Left lung (tissue), 14 donors: ENCODE measurements at places on chromosomes 3 and 15. TPM values are rescaled to one million over a fixed set of nuclear protein-coding genes. Genes with fewer than 3 reads are reported as not detected.

- no peaks in the 10 kb centered on the region for H3K36me3 ChIP-seq
- H3K4me3 ChIP-seq: peak overlapping the region; percentile 75
- H3K27ac ChIP-seq: peak overlapping the region; percentile 87
- no peaks in the 10 kb centered on the region for H3K4me1 ChIP-seq
These were observed 610 bp upstream of the SATB1 start for GRCh38 chr3:18425641-18426257.

DNA sequence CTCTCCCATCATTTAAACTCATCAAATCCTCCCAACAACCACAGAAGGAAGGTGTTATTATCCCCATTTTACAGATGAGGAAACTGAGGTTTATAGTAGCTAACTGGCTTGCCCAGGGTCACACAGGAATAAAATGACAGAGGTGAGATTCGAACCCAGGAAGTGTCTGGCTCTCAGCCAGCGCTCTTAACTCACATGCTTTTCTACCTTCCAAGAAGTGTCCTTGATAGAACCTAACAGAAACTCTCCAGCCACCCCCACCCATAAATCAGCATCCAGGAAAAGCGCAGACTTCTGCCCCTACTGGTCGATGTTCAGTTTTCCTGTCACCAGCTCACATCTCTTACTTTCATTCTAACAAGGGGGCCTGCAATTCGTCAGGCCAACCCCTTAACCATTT, 51.7 kb downstream of the SPATA12 start:
- no peak overlapping the region for H3K27ac ChIP-seq
- H3K27me3 ChIP-seq: peaks cover 6% of the 10 kb centered on the region
- no peak for DNase-seq

DNA sequence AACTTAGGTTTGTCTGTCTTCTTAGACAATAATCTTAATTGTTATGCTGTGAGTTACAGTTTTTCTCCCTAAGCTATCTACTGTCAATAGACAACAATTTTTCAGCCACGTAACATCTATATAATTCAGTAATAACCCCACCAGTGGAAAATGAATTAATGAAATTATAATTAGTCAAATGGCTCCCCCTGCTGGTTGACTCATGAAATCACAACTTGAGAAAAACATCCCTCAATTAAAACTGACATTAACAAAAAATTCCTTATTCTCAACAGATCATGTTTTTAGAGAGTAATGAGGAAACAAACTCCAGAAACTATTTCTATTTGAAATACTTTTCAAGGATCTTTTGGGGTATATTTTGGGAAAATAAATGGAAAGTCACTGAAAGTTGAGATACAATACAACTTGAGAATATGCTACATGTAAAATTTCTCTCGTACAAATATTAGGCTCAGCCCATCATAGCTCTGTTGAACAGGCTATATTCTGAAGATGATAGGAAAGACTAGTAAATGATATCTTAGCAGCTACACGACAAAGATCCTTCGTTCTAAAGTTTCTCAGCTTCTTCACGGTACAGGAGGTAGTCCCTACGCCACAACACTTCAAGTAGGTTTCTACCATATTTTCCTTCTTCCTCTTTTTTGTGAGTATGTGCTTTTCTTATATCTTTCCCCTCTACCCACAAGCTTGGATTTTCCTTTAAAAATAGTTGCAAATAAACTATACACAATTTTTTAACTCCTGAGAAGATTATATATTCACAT, 20.7 kb downstream of the PPP1R2 start:
- DNase-seq: no peak
- no peaks in the 10 kb centered on the region for H3K27me3 ChIP-seq
- H3K36me3 ChIP-seq: peaks cover 62% of the 10 kb centered on the region

- H3K27ac ChIP-seq: no peak overlapping the region
- H3K27me3 ChIP-seq: no peaks in the 10 kb centered on the region
- peaks cover 5% of the 10 kb centered on the region for H3K4me1 ChIP-seq
- no peaks in the 10 kb centered on the region for H3K36me3 ChIP-seq
- H3K4me3 ChIP-seq: no peak overlapping the region
These were observed 7.1 kb upstream of the PLCB2 start for GRCh38 chr15:40314723-40315276.

DNA sequence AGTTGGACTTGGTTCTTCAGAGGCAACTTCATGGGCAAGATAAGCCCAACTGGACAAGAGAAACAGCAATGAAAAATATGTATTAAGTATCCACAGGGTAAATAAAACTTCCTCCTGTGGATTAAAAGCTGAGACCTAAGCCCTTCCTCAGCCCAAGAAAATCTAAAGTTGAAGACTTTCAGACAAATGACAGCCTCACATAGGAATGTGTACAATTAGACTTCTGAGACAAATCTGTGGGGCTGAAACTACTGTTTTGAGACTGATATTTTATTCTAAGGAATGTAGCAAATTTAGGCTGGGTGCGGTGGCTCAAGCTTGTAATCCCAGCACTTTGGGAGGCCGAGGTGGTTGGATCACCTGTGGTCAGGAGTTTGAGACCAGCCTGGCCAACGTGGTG, 74.2 kb upstream of the IL12A start:
- DNase-seq: no peak
- H3K4me1 ChIP-seq: peaks cover 8% of the 10 kb centered on the region
- no peaks in the 10 kb centered on the region for H3K36me3 ChIP-seq

DNA sequence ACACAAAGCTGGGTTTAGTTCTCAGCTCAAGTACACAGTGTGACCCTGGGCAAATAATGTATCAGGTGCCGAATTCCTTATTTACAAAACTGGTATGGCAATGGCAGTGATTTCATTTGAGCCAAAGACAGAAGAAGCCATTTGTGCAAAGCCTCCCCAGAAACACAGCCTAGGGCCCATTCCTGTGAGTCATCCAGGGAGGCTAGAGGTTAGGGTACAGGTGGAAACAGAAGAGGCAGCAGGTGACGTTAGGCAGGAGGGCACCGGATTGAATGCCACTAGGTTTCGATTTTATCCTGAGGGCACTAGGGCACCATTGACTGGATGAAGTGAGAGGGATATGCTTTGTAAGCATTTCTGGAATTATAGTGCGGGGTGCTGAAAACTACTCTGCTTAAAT, 766.9 kb upstream of the NR2F2 start:
- H3K27ac ChIP-seq: no peak overlapping the region
- H3K4me3 ChIP-seq: no peak overlapping the region

- no peaks in the 10 kb centered on the region for H3K4me1 ChIP-seq
- DNase-seq: no peak
- no peak overlapping the region for H3K27ac ChIP-seq
- no peaks in the 10 kb centered on the region for H3K36me3 ChIP-seq
- no peaks in the 10 kb centered on the region for H3K27me3 ChIP-seq
These were observed 118.5 kb upstream of the EPHA3 start for GRCh38 chr3:88988906-88989305.

ASB14 gene
- total RNA-seq: 0.13 TPM

SERINC4 gene
- total RNA-seq: 0.12 TPM

ZNF609 gene
- 37.0 TPM for total RNA-seq
